Stimulated activated CD4-positive, alpha-beta T cell treated with anti-CD3 and anti-CD28 coated beads, Interleukin-4, amount 100 ng/mL, for 4 hours (primary cell): ENCODE measurements at places on chromosomes 5 and 9.

DNA sequence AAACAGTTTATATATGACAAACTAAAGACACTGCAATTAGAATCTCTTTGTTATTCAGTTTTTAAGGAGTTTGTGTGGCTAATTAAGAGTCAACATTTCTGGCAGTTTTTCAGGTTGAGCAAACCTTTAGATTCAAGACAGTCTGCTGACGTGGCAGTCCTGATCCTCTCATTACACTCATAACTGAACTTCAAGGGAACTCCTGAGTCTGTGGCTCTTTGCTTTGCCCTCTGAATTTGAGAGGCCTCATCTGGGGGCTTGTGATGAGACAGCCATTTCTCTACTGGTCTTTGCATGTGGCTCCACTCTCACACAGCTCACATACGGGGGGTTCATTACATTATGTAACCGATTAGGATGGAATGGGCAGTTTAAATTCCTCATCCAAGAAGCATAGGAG lies 182.9 kb upstream of the MEF2C start:
- no peak for DNase-seq

DNA sequence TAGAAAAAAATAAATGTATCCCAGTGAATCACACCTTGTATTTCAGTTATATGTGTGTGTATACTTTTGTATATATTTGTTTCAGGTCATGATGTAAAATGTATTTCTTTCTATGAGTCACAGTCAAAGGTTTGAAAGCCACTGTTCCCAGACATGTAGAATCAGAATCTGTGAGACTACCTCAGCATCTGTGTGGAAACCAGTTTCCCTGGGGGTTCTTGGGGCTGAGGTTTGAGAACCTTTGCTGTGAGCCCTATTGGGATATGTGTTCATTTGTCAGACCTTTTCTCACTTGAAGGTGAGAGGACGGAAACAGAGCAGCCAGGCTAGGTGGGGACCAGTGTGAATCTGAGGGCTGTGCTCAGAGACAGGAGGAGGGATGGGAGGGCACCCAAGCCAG lies 78.7 kb upstream of the SAP30L start:
- no peak for DNase-seq

DNA sequence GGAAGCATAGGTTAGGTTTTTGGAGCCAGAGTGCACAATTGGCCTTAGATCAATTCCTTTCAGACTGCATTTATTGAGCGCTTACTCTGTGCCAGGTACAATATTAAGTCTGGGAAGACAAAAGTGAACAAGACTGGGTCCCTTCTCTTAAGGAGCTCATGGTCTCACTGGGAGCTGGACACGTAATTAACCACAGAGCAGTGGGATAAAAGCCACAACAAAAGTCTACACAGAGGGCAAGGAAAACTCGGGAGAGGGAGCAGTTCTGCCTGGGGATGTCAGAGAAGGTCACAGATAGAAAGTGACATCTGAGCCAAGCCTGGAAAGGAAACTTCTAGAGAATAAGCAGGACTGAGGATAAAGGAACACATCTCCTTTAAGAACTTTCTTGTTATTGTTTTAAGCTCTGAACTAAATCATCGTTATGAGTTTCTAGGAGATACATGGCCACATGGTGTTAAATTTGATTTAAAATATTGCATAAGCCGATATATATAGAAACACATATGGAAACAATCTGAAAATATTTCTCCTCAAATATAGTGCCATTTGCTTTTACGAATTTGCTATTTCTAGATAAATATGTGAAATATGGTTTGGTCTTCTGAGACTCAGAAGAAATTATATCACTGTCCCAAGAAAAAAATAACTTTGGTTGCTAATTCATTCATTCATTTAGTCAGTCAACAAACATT lies 40.1 kb upstream of the PDE8B start:
- DNase-seq, result no peak

GRCh38 chr5:3121813-3122212 lies 370.3 kb upstream of the IRX2 start:
- no peak for DNase-seq

DNA sequence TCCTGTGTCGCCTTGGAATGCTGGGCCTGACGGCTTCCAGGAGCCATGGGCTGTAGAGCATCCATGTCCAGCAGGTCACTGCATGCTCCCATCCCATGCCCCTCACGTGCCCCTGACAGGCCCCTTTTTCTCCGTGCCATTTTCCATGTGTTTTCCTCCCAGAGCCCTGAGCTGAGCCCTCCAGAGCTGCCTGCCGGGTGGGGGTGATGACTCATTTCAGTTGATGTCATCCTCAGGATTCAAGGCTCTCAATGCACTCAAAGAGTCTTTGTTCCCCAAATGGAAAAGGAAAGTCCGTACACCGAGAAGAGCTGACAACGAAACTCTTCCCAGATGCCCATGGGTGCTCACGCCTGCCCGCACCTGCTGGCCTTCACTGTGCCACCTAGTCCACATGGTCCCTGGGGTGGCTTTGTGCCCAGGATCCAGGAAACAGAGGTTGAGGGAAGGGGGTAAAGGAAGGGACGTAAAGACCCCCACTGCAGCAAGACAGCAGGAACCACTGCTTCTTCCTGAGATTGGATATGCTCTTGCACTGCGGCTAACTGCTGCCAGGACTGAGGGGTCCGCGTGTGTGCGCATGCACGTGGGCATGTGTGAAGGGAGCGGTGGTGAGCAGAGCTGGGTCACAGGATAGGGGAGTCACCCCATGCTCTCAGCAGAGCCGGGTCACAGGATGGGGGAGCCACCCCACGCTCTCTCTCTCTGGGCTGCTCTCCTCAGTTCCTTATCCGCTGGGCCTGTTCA lies 27.6 kb downstream of the COL15A1 start:
- no peak for DNase-seq
